Right atrium auricular region (tissue), 2 donors: ENCODE measurements at places on chromosomes 13 and 19. TPM values are rescaled to one million over a fixed set of nuclear protein-coding genes. Genes with fewer than 3 reads are reported as not detected.

DNA sequence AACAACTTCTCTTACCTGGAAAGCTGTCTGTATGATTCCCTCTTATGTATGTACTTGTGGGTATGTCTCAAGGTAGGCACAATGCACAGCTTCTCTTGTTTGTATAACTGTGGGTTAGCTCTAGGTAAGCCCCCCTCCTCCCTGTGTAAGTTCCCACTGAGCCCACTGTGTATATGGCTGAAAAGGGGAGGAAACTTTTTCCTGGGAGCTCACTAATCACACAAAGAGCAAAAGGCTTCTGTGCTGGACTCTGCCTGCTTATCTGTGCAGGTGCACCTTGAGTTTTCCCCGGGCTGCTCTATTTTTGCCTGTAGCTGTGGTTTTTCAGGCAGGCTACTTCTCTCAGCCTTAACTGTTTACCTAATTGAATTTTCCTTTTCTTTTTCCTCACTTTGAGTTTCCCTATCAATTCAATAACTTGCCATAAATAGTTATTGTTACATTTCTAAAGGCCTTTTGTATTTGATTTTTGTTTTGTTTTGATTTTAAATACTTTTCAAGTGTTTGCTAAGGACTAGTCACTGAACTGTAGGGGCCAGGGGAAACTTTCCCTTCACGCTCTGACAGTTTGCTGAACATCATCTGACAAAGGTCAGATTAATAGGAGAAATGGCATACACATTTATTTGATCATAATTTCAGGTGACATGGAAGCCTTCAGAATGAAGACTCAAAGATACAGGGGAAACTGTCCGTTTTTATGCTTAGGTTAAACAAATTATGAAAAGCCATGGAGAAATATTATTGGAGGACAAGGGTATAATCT is 423.5 kb upstream of the ATXN8OS start:
- no peak overlapping the region for H3K4me3 ChIP-seq
- H3K27me3 ChIP-seq = no peaks in the 10 kb centered on the region
- no peaks in the 10 kb centered on the region for H3K36me3 ChIP-seq
- DNase-seq = no peak

DNA sequence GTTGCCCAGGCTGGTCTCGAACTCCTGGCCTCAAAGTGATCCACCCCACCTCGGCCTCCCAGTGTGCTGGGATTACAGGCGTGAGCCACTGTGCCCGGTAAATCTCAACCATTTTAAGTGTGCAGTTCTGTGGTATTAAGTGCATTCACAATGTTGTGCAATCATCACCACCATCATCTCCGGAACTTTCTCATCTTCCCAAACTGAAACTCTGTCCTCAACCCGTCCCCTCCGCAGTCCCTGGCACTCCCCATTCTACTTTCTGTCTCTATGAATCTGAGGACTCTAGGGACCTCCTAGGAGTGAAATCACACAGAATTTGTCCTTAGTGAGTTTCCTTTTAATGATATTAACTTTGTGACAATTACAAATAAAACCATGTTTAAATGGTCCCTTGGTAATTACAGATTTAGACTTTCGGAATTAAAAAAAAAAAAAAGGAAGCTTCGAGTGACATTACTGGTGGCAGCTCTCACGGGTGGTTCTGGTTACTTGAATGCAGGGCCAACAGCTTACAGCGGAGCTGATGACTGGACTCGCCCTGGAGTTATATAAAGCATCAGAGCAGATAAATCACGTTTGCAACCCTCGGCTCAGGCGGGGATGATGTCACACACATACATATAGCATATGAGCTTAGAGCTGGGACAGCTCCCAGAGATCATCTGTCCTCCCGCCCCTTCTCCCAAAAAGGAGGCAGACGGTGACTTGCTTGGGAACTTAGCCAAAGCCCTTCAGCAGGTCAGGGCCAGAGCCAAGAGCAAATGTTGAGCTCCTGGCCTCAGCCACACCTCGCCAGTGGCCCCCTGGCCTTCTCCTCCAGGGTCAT is 89.8 kb downstream of the ZNF557 start:
- H3K4me1 ChIP-seq = no peaks in the 10 kb centered on the region
- peaks cover 39% of the 10 kb centered on the region for H3K36me3 ChIP-seq
- H3K27ac ChIP-seq = peak overlapping the region; percentile 94
- DNase-seq = peak; percentile 89
- H3K4me3 ChIP-seq = no peak overlapping the region

IGFLR1 gene
- total RNA-seq = 1.8 TPM

DNA sequence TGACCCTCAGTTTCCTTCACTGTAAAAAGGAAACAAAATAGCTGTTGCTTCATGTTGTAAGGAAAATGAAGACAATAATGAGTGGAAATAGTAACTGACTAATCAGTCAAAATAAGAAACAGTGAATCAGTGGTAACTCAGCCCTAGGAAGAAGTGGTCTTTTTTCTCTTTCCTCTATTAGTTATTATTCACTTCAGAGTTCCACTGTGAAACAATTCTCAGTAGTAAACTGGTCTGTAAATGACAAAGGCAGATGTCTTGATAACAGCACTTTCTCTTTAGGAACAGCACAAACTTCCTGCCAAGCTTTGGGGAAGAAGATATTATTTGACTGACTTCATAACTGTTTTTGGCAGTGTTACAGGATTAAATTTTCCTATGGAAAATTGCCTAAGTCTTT is 600.5 kb upstream of the KLHL1 start:
- no peak for DNase-seq
- H3K27me3 ChIP-seq = no peaks in the 10 kb centered on the region
- H3K4me3 ChIP-seq = no peak overlapping the region
- H3K27ac ChIP-seq = no peak overlapping the region
- H3K4me1 ChIP-seq = no peaks in the 10 kb centered on the region

ZSCAN4 gene
- 0.24 TPM for total RNA-seq

GRCh38 chr13:108560093-108560492 is 69.3 kb upstream of the MYO16 start:
- no peaks in the 10 kb centered on the region for H3K4me1 ChIP-seq
- H3K4me3 ChIP-seq = no peak overlapping the region
- H3K27ac ChIP-seq = no peak overlapping the region
- no peaks in the 10 kb centered on the region for H3K27me3 ChIP-seq

SLC35E1 gene
- 27.5 TPM for total RNA-seq

DNA sequence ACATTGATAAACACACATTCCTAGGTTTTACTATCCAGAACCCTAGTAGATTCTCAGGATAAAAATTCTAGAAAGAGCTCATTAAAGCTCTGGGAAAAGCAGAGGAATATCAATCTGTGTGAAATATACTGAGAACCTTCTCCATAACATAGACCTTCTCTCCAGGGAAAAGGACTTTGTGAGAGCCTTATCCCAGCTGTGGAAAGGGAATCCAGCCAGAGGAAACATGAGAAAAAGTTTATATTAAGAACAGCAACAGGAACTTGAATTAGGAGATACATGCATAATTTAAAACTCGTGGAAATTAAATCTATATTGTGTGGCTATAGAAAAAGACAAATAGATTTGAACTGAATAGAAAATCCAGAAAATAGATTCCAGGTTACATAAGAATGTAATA is 1639.9 kb downstream of the EFNB2 start:
- no peak for DNase-seq
- no peaks in the 10 kb centered on the region for H3K4me1 ChIP-seq
- no peak overlapping the region for H3K4me3 ChIP-seq
- H3K36me3 ChIP-seq = no peaks in the 10 kb centered on the region

PLK5 gene
- total RNA-seq = not detected

- no peak overlapping the region for H3K4me3 ChIP-seq
- no peaks in the 10 kb centered on the region for H3K27me3 ChIP-seq
- no peaks in the 10 kb centered on the region for H3K4me1 ChIP-seq
- H3K36me3 ChIP-seq = no peaks in the 10 kb centered on the region
- no peak for DNase-seq
These were observed 1168.9 kb downstream of the SLITRK5 start for GRCh38 chr13:88840085-88840484.

ZNF793 gene
- 3.4 TPM for total RNA-seq

DNA sequence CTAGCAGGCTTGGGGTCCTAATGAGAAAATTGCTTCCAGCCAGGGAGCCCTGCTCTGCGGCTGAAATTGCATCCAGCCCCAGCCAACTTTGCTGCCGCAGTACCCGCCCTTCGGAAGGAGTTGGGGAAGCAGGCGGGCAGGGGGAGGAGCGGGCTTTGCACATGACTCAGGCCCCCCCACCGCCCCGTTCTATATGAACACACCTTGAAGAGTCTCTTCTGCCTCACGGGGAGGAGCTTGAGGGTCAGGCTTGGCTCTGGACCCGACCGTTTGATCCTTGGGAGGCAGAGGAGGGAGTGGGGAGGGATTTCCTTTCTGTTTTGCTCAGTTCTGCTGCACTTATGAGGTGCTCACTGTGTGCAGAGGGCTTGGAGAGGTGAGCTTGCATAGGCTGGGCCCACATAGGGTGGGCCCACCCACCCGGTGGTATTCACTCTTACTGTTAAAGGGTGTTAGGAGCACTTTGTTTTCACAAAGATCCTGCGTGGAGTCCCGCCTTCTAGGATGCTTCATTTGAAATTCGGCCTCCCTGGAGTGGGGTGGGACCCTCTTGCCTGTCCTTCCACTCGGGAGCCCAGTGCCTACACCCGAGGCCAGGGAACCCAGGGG is 46.5 kb downstream of the LYL1 start:
- H3K4me1 ChIP-seq = no peaks in the 10 kb centered on the region
- H3K4me3 ChIP-seq = no peak overlapping the region
- H3K36me3 ChIP-seq = no peaks in the 10 kb centered on the region
- H3K27ac ChIP-seq = peak overlapping the region; percentile 97
- no peaks in the 10 kb centered on the region for H3K27me3 ChIP-seq

ZNF681 gene
- total RNA-seq = 0.67 TPM

- no peak overlapping the region for H3K27ac ChIP-seq
- H3K4me1 ChIP-seq = no peaks in the 10 kb centered on the region
- no peak for DNase-seq
- no peaks in the 10 kb centered on the region for H3K36me3 ChIP-seq
- no peak overlapping the region for H3K4me3 ChIP-seq
These were observed 136.7 kb upstream of the TMTC4 start for GRCh38 chr13:100811024-100811865.

DNA sequence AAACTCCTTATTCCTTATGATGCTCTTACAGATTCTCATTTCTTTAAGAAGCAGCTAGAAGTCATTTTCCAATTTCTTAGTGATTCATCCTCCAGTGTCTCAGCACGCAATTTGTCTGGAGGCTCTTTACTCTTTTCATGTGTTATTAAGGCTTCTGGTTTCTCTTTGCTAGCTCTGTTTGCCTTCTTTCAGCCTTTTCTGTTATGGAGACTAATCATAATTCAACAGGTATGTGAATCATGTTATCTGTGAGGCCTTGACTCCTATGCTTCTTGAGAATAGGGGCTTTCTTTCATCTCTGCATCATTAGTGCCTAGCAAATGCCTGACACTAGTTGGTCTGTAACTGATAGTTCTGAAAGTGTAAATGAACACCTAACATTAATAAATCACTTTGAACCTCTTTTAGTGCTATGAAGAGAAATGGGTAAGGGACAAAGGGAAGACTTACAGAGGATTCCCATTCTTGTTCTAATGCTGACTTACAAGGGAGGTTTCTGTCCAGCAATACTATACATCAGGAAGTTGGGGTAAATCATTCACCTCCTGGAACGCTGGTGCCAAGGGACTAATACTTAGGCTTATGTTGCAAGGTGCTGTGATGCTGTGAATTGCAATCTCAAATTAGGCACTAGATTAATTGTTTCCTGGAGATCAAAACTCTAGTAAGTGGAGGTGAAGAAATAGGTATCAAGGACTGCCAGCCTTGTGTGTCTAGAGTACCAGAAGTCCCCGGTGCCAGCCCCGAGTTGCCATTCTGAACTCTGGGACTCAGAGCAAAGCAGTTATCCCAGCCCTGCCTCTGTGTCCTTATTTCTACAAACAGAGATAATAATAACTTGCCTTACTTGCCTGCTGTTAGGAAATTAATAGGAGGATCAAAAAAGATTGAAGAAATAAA is 265.6 kb downstream of the DCLK1 start:
- no peak overlapping the region for H3K27ac ChIP-seq
- no peaks in the 10 kb centered on the region for H3K36me3 ChIP-seq
- no peak overlapping the region for H3K4me3 ChIP-seq
- no peaks in the 10 kb centered on the region for H3K4me1 ChIP-seq
- no peak for DNase-seq

CASP14 gene
- total RNA-seq = not detected

DNA sequence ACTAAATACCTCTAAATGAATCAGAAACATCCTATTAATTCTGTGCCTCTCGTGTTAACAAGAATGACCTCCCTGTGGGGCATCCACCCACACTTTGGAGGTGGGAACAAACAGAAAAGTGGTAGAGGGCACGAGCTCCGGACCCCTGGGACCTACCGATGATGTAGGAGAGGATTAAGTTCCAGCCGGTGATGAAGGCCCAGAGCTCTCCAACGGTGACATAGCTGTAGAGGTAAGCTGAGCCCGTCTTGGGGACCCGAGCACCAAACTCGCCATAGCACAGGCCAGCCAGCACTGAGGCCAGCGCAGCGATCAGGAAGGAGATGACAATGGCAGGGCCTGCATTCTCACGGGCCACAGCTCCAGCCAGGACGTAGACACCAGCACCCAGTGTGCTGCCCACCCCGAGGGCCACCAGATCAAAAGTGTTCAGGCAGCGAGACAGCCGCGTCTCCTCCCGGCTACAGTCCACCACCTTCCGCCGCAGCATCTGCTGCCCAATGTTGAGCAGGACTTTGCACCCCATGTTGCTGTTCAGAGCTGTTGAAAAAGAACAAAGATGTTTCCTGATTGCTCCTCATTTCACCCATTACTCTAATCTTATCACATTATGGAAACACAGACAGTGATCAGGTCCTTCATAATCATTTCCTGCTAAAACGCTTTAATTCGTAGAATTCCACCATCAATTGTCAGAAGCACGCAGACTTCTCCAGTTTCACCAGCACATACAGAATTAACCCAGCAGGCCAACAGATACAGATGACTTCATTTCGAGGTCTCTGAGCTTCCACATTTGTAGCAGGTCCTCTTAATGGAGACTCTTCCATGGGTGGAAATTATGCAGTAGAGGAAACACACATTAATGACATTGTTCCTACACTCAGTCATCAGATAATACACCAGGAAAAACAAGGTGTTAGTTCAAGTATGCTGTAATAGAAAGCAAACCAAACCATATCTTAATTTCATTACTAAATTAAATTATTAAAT is 59.5 kb downstream of the SLC7A1 start:
- DNase-seq = no peak
- no peak overlapping the region for H3K4me3 ChIP-seq
- no peak overlapping the region for H3K27ac ChIP-seq
- no peaks in the 10 kb centered on the region for H3K27me3 ChIP-seq

DNA sequence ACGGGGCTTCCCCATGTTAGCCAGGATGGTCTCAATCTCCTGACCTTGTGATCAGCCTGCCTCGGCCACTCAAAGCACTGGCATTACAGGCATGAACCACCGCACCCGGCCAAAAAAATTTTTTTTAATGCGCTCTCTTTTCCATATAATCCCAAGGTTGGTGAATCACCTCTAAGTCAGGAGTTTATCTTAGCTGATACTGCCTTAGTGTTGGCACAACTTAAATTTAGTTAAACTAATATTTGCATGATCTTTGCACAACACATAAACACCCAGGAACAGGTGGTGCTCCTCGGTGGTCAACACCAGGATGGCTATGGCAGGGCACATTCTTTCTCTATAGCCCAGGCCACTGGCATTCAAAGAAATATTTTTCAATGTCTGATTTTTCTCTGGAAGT is 24.1 kb upstream of the PSG7 start:
- no peak for DNase-seq
- H3K4me1 ChIP-seq = no peaks in the 10 kb centered on the region
- no peaks in the 10 kb centered on the region for H3K36me3 ChIP-seq

PSG11 gene
- total RNA-seq = not detected
